ENCODE measurements at places on chromosomes 4 and X.

DNA sequence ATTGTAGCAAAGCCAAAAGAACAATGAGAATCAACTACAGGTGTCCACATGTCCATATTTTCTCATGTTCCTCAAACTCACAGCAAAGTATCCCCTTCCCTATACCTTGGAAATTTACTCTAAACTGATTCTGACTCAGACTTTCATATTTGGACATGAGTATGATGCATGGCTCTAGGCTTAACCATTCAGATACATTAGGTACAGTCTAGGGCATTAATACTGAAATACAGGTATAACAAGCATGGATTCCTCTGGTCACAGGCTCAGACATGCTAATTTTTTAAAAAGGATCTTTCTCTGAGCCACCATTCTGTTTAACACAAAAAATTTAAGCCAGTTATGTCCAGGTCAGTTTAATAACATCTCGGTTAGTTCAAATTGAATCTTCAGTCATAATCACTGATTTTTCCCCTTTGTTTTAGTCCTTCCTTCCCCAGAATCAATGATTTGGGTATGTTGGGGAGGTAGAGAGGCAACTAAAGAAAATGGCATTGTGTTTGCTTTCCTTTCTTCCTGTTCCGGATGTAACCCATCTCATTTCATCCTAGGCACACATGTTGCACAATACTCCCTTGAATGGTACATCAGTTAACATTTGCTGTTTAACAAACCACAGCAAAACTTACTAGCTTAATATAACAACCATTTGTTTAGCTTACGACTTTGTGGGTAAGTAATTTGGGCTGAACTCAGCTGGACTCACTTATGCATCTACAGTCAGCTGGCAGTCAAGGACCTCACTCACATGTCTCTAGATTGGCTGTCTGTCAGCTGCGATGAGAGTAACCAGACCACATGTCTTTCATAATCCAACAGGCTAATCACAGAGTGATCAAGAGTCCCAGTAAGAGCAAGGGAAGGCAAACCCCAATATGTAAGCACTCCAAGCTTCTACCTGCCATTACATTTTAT is 75.3 kb upstream of the GRIA3 start:
- DNase-seq, result no peak

GRCh38 chr4:148561467-148561866 is 119.3 kb upstream of the NR3C2 start:
- no peak for DNase-seq

DNA sequence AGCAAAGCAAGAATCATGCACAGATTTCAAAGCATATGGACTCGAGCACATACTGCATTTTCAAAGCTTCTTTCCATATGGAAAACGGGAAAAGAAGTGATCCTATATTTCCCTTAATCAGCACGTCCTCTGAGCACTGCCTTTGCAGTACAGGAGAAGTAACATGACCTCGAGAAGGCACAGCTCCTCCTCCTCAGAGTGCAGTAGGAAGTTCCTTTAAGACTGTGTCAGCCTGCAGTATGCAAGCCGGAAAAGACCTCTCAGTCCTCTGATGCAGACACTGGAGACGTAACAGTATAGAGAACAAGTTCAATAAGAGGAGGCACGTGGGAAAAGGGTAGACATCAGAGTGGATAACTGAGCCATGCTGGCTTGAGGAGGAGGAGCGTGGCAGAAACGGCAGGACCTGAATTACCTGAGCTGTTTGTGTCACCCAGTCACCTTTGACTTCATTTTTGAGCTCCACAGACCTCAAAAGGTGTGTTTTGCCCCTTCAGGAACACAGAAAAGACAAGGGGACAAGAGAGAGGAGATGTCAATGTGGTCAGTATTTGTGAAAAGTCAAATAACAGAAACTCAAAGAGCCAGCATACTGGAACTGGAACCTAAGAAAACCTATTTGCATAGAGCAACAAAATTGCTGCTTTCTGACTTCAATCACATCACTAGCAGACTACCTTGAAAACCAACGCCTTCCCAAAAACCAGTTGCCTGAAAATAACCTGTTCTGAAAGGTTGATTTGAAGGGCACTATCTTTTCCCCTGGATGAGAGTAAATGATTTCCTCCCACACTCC is 20.8 kb downstream of the IRF2 start:
- no peak for DNase-seq

DNA sequence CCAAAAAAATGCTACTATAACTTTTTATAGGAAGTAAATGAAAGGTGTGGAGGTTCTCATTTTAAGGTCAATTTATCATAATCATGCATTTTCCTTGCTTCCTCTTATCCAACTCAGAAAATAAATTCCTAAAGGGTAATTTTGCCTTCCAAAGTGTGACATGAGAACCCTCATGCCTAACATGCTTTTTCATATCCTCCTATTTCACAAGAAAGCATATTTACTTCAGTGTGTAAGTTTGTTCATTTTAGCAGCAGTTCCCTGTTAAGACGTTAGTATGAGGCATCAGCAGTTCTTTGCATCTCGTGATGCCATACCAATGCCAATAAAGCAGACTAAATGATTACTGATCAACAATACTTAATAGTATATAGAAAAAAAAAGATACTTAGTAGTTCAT is 18.4 kb downstream of the WDFY3 start:
- no peak for DNase-seq

All from iPS DF 6.9 (cell line).